ENCODE measurements at places on chromosomes 13 and 19. TPM values are rescaled to one million over a fixed set of nuclear protein-coding genes. Genes with fewer than 3 reads are reported as not detected.

Gene DENND1C
- not detected for total RNA-seq

Gene GSX1
- total RNA-seq, result not detected

Gene MISP
- not detected for total RNA-seq

Gene DMKN
- 0.23 TPM for total RNA-seq

Gene WDR88
- total RNA-seq, result not detected

Measured in smooth muscle cell of the umbilical artery (primary cell).